Activated T-helper 1 cell treated with anti-CD3 and anti-CD28 coated beads, Interleukin-12 subunit alpha, Interleukin-12 subunit beta, Interleukin-2, Interleukin-4 antibody, amounts not matched to agents 30 ng/mL and 10 ng/mL and 1 ng/mL, durations not matched to agents 14 hours and 24 hours and 36 hours (primary cell): ENCODE measurements at places on chromosomes 1 and 21.

DNA sequence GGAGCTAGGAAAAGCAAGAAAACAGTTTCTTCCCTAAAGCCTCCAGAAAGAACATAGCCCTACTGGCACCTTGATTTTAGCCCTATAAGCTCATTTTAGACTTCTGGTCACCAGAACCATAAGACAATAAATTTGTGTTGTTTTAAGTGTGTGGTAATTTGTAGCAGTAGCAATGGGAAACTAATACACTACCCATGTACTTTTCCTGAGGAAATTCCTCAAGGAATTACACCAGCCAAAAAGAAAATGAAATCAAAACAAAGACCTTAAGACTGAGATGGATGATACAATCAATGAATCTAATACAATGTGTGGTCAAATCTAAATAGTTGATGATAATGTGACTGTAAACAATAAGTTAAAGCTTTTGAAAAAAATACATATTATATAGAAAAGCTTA lies 11.8 kb downstream of the VAMP4 start:
- H3K4me1 ChIP-seq, result peaks cover 7% of the 10 kb centered on the region
- H3K4me3 ChIP-seq, result no peak overlapping the region
- peaks cover 35% of the 10 kb centered on the region for H3K36me3 ChIP-seq
- H3K27ac ChIP-seq, result no peak overlapping the region

GRCh38 chr1:173572201-173572873 lies 30.5 kb downstream of the SLC9C2 start:
- H3K27ac ChIP-seq, result no peak overlapping the region
- no peaks in the 10 kb centered on the region for H3K36me3 ChIP-seq
- no peak for DNase-seq
- no peaks in the 10 kb centered on the region for H3K27me3 ChIP-seq

DNA sequence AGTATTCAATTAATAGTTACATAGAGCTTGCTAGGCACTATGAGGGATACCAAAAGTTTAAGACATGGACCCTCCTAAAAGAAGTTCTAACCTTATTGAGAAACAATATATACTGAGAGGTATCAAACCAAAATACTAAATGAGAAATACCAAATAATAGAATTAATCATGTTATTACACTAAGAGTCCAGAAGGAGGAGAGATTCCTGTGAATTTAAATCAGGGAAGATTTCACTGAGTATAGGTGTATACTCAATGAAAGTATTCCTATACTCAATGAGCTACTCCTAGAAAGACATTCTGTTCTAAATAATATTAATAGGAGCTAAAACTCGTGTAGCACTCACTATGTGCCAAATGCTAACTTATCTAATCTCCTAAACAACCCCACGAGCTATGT lies 9.4 kb downstream of the CR1L start:
- peaks cover 16% of the 10 kb centered on the region for H3K27me3 ChIP-seq
- no peaks in the 10 kb centered on the region for H3K36me3 ChIP-seq
- H3K4me1 ChIP-seq, result no peaks in the 10 kb centered on the region
- H3K4me3 ChIP-seq, result no peak overlapping the region

DNA sequence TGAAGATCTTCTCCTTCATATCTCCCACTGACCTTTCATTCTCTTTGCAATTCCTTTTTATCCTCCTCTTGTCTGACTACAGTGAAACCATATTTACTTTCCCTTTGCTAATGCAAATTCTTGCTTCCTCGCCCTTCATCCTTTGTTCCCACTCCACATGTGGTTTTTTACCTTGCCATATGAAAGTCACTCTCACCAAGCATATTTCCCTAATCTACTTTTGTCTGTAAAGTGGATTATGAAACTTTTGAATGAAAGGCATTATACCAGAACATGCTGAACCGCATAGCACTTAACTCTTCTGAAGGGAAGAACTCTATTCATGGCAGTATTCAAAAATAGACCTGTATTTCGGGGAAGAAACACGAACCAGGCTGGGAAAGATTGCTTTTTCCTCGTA lies 8.0 kb upstream of the TMPRSS15 start:
- no peak overlapping the region for H3K27ac ChIP-seq
- no peak for DNase-seq
- H3K27me3 ChIP-seq, result no peaks in the 10 kb centered on the region
- H3K4me1 ChIP-seq, result no peaks in the 10 kb centered on the region
- no peaks in the 10 kb centered on the region for H3K36me3 ChIP-seq
- no peak overlapping the region for H3K4me3 ChIP-seq

DNA sequence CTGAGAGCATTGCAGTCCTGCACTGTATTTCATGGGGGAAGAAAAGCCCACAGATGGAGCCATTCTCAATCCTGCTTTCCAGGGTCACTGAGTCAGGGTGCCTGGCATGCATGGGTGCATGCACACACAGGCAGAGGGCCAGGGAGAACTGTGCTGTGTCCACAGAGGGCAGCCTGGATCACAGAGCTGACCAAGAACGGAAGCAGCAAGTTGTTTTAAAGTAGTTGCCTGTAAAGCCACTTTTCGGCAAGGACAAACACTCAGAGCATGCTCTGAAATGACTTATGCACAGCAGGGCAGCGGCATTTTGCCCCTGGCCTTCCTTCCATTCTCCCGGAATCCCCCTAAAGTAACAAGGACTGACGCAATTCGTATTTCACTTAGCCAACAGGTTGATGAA lies 3.6 kb downstream of the ERG start:
- no peaks in the 10 kb centered on the region for H3K36me3 ChIP-seq
- H3K4me1 ChIP-seq, result no peaks in the 10 kb centered on the region

GRCh38 chr1:47865881-47866535 lies 131.2 kb downstream of the TRABD2B start:
- no peak for DNase-seq
- no peaks in the 10 kb centered on the region for H3K36me3 ChIP-seq
- H3K27me3 ChIP-seq, result peaks cover 2% of the 10 kb centered on the region
- no peak overlapping the region for H3K27ac ChIP-seq
- H3K4me3 ChIP-seq, result no peak overlapping the region

GRCh38 chr1:66633159-66633558 lies 99.2 kb downstream of the SGIP1 start:
- no peak overlapping the region for H3K4me3 ChIP-seq
- no peak for DNase-seq
- H3K27me3 ChIP-seq, result peaks cover 4% of the 10 kb centered on the region
- no peaks in the 10 kb centered on the region for H3K4me1 ChIP-seq

GRCh38 chr1:175810305-175810704 lies 66.9 kb upstream of the TNR start:
- no peak overlapping the region for H3K4me3 ChIP-seq
- no peaks in the 10 kb centered on the region for H3K36me3 ChIP-seq
- no peaks in the 10 kb centered on the region for H3K4me1 ChIP-seq

- H3K36me3 ChIP-seq, result no peaks in the 10 kb centered on the region
- no peak overlapping the region for H3K27ac ChIP-seq
- H3K4me3 ChIP-seq, result no peak overlapping the region
Measured at GRCh38 chr1:6121651-6122370, 58.3 kb downstream of the CHD5 start.

DNA sequence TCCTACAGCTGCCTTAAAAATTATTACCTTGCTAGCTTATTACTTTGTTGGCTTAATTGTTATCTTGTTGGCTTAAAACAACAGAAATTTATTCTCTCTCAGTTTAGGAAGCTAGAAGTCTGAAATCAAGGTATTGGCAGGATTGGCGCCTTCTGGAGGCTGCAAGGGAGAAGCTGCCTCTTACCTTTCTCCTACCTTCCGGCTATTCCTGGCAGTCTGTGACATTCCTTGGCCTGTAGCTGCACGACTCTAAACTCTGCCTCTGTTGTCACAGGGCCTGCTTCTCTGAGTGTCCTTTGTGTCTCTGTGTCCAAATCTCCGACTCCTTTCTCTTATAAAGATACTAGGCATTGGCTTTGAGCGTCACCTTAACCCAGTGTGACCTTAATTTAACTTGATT lies 579.9 kb upstream of the B3GALT2 start:
- H3K36me3 ChIP-seq, result no peaks in the 10 kb centered on the region
- no peak overlapping the region for H3K4me3 ChIP-seq
- H3K27me3 ChIP-seq, result no peaks in the 10 kb centered on the region
- no peaks in the 10 kb centered on the region for H3K4me1 ChIP-seq
- no peak overlapping the region for H3K27ac ChIP-seq
- no peak for DNase-seq

DNA sequence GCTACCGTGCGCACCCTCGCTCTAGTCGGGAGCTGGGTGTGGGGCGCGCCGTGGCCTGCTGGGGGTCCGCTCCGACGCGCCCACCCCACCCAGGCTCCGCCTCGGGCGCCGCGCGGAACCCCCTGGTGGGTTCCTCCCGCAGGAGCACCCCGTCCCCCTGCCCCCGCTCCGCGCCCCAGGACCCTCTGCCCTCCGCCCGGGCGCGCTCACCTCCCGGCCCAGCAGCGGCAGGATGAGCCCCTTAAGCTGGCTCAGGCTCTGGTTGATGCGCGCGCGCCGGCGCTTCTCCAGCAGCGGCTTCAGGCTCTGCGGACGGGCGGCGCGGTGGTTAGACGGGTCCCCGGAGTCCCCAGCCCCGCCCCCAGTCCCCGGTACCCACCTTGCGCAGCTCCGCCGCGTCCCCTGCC lies 319 bp downstream of the HES2 start:
- H3K27me3 ChIP-seq, result peaks cover 63% of the 10 kb centered on the region
- no peak for DNase-seq
- peaks cover 17% of the 10 kb centered on the region for H3K4me1 ChIP-seq
- no peak overlapping the region for H3K4me3 ChIP-seq
- H3K36me3 ChIP-seq, result no peaks in the 10 kb centered on the region

DNA sequence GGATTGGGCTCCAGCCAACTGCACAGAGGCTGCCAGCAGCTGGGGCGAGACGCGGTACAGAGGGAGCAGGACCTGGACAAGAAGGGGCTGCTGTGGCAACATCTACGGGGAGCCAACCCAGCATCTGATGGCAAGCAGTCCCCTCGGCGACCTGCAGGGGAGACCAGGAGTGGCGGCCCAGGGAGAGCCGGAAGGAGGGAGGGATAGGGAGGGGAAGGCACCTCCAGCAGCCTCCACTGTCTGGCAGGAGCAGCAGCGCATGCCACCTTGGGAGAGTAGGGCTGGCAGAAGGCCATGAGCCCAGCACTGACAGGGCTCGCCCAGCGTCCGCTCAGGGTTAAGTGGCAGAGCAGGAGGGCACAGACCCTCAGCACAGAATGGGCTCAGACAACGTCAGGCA lies 17.3 kb downstream of the CHD5 start:
- H3K27ac ChIP-seq, result no peak overlapping the region
- no peak for DNase-seq
- no peaks in the 10 kb centered on the region for H3K36me3 ChIP-seq
- no peak overlapping the region for H3K4me3 ChIP-seq
- H3K4me1 ChIP-seq, result peaks cover 10% of the 10 kb centered on the region

DNA sequence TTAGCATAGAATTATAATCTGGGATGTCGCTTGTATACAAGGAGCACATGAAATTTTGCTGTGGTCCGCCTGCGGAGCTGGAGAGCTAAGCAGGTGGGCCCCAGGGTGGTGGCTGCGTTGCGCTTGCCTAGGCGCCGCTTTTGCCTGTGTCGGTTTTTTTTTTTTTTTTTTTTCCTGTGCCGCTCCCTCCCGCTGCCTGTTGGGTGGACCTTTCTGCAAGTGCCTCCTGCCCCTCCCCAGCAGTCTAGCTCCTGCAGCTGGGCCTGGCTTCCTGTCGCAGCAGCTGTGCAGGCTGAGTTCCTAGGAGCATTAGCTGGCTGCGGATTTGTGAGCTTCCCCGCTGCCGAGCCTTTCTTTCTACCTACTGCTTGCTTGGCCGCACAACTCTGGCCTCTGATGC lies 20.6 kb downstream of the PYHIN1 start:
- H3K36me3 ChIP-seq, result peaks cover 41% of the 10 kb centered on the region
- no peaks in the 10 kb centered on the region for H3K4me1 ChIP-seq
- H3K4me3 ChIP-seq, result no peak overlapping the region
- DNase-seq, result no peak
- H3K27ac ChIP-seq, result no peak overlapping the region

- H3K4me3 ChIP-seq, result no peak overlapping the region
- no peak overlapping the region for H3K27ac ChIP-seq
- no peaks in the 10 kb centered on the region for H3K36me3 ChIP-seq
- H3K27me3 ChIP-seq, result no peaks in the 10 kb centered on the region
Measured at GRCh38 chr1:164748253-164748899, 189.4 kb downstream of the PBX1 start.
